Stimulated activated CD8-positive, alpha-beta memory T cell treated with anti-CD3 and anti-CD28 coated beads, Interleukin-7, amount 100 ng/mL, for 1 hour (primary cell): ENCODE measurements at places on chromosomes 7 and 10.

- no peak for DNase-seq
Measured at GRCh38 chr7:2081526-2082135, 151.1 kb downstream of the MAD1L1 start.

DNA sequence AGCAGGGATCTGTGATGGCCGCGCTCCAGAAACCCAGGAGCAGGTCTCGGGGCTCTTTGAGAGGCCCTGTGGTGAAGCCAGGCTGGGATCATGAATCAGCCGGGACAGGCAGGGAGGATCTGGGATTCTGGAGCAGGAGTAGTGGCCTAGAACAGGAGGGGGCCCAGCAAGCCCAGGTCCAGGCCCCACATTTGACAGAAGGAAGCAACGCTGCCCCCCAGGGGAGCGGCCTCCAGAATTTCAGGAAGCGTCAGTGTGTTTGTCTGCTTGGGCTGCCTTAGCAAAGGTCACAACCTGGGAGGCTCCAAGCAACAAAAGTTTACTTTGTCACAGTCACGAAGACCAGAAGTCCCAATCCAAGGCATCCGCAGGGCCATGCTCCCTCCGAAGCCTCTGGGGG is 36.8 kb downstream of the CLRN3 start:
- no peak for DNase-seq

DNA sequence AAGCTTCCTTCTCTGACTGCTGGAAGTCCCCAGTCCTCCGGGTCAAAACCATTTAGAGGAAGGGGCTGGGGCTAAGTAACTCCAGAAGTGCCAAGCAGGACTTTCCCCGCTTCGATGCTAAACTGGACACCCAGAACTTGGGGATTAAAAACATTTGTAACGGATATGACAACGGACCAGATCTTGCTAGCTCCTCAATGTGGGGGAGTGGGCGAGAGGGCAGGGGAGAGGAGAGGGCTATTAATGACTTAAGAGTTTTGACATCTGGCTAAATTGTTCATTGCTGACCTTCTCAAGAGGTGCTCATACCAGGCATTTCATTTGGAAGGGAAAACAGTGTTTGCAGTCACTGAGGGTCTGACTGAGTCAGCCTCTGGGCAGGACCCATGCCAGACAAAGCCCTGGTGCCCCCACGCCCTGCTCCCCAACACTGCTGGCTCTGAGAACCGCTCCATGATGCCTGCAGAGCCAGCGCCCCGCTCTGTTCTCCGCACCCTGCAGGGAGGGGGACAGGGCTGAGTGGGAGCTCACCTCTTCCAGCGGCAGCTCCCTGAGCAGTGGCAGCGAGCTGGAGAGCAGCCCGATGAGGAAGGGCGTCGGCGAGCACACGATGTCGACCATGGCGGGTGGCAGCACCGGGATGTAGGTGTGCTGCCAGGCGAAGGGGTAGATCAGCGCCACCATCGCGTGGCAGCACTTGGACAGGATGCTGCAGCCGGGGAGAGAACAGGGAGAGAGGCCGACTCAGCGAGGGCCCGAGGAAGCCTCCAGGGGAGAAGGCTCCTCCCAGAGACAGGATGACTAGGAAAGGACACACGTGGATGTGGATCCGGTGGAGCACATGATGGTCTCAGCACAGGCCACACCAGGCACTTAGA is 47.7 kb upstream of the MKRN1 start:
- no peak for DNase-seq

GRCh38 chr7:123738808-123739207 is 10.0 kb downstream of the WASL start:
- no peak for DNase-seq

GRCh38 chr10:84088626-84089025 is 50.7 kb upstream of the GHITM start:
- no peak for DNase-seq

DNA sequence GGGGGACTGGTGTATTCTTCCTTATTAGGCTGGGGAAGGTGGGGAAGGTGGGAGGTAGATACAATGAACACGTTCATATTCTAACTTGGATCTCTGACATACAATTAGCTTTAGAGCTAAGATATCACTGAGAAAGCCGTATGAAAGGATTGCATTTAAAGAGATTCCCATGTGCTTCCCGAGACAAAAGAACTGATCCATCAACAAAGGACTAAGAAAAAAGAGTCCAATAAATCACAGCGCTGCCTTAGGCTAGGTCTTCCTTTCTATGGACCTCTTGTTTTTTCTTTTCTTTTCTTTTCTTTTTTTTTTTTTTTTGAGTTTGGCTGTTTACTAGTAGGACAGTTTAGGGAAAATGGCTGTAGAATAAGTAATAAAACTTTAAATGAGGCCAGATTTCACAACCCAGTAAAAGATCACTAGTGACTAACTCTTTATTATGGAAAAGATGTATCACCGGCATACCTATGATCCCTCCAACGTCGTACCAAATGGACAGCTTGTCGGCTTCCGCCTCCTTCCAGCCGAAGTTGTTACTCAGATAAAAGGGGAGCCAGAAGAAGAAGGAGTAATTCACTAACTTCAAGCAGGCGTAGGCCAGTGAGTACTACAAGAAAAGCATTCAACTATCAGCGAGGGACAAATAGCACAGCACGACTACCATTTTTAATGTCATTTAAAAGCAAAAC is 50.0 kb downstream of the SLC37A3 start:
- DNase-seq = no peak

- DNase-seq = no peak
Measured at GRCh38 chr7:80630608-80631405, 7.6 kb upstream of the CD36 start.

GRCh38 chr7:17020250-17020649 is 138.5 kb upstream of the AGR3 start:
- no peak for DNase-seq

GRCh38 chr7:124989911-124990310 is 60.3 kb upstream of the POT1 start:
- DNase-seq = no peak

DNA sequence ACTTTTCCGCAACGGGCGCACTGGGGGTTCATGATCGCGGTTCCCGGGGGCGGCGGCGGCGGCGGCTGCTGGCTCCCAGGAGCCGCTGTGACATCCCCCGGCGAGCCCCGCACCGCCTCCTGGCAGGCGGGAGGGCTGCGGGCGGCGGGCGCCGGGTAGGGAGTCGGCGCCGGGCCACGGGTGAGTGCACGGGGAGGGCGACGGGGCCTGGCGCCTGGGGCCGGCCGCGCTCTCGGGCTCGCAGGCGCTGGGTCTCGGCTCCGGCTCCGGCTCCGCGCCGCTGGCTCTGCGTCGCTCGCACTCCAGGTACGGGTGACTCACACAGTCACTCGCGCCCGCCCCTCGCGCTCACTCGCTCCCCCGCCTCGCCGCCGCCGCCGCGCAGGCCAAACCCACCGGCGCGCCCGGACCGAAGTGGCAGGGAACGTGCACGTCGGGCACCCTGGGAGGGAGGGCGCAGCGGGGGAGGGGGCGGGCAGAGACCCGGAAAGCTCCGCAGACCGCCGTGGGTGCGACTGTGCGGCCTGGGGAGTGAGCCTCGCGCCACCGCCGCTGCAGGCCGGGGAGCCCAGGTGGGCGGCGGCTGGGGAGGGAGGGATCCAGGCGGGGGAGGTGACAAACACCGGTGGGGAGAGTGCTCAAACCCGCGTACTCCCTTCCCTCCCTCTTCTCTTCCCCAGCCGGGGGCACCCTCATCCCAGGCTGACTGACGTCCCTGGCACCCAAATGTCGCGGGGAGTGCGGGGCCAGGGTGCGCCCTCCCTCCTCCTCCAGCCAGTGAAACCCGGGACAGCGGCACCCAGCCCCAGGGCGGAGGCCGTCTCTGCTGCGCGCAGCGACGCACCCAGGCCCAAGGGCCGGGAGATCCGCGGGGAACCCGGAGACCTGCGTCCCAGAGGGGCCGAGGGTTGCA is 276.9 kb upstream of the NEBL start:
- DNase-seq = no peak

GRCh38 chr10:15352836-15353235 is 18.3 kb downstream of the FAM171A1 start:
- DNase-seq = no peak

GRCh38 chr10:17835688-17836087 is 26.5 kb downstream of the MRC1 start:
- no peak for DNase-seq

- DNase-seq = no peak
Measured at GRCh38 chr7:128351296-128352152, 7.8 kb upstream of the RBM28 start.

- DNase-seq = no peak
Measured at GRCh38 chr7:74240482-74240881, 13.7 kb downstream of the RFC2 start.

- no peak for DNase-seq
Measured at GRCh38 chr10:103044942-103045489, 126.9 kb downstream of the CNNM2 start.

- DNase-seq = no peak
Measured at GRCh38 chr10:99938563-99938962, 71.2 kb downstream of the DNMBP start.

GRCh38 chr7:132604121-132604520 is 27.9 kb upstream of the PLXNA4 start:
- DNase-seq = no peak

- DNase-seq = no peak
Measured at GRCh38 chr10:89522463-89522862, 12.9 kb downstream of the SLC16A12 start.

- no peak for DNase-seq
Measured at GRCh38 chr10:3484306-3485056, 300.5 kb downstream of the KLF6 start.

- no peak for DNase-seq
Measured at GRCh38 chr7:50832744-50833143, 50.0 kb upstream of the GRB10 start.

DNA sequence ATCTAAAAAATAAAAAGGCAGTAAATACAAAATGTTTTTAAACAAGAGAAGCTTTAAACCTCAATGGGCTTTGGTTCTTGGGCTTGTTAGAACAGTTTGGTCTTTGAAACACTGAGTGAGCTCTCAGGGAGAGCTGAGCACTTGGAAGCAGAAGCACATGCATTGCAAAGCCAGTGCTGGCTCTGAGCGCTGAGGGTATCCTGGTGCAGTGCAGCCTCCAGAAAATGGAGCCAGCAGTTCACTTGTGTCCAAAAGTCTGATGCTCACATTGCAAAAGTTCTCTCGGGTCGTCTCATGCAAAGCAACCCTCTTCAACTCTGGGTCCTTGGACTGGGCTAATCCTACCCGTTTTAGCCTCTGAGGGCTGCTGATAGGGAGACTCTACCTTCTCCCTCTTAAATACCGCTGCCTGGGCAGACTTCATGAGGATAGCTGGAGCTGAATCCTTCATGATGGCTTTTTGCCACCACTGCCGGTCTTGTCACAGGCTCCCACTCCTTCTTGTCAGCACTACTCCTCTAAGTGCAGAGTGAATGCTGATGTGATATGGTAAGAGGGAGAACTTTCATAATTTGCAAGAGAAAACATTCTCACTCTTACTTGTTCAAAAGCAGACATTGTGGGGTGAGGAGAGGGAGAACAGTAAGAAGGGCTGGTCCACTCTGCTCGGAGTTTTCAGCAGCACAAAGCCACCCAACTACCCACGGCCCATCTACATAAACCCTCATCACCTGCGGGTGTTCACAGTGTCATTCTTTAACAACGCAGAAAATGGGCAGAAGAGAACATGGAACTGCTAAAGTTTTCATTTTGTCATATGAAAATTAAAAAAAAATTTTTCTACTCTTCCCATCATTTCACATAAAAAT is 42.2 kb upstream of the BMPER start:
- DNase-seq = no peak

DNA sequence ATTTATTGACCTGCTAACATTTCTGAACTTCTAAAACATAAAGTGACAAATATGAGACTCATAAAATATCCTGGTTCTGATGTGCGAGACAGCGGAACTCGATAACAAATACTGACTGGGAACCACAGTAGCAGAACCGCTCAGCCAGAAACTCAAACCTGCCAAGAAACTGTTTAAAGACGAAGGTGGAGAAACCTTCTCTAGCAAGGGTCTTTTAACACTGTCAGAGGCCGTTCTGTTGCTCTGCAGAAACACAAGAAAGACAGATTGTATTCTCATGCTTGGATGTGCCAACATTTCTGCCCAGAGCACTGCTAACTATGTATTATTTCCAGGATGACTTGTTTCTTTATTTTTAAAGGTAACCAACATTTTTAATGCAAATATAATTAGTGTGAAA is 514.8 kb upstream of the ADARB2 start:
- no peak for DNase-seq

DNA sequence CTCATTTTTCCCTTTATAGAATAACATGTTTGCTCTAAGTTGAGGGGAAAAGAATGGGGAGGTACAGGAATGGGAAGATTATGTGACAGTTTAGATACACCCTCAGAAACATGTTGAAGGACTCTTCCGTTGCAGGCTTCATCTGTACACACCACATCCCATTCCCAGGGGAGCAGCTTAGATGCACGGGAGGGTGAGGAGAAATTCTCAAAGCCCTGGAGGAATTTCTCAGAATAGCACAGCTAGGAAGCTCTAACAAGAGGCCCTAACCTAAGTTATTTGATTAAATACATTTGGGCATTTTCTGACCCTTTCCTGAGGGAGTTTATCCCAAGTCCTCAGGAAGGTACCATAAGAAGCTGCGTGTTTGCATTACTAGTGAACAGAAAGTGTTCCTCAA is 660.2 kb upstream of the IGFBP3 start:
- DNase-seq = no peak

DNA sequence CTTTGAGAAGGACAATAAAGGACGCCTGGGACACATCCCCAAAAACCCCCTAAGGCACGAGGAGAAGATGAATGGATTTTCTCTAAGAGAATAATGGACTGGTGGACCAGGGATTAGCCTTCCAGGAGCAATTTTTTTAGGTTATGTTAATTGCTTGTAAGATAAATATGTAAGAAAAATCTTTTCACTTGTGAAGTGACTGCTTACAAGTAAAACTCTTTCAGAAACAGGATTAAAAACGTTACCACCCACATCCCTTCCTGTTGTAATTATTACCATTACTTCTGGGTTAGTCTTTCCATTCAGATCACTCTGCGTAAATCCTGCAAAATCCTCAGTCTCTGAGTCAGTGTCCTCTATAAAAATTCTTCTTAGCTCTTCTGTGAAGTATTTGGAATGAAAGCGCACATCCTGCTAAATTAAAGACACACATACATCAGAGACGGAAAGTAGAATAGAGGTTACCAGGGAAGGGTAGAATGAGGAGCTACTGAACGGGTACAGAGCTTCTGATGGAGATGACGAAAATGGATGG is 34.3 kb downstream of the CDCA7L start:
- no peak for DNase-seq

GRCh38 chr7:132242192-132242812 is 334.0 kb downstream of the PLXNA4 start:
- no peak for DNase-seq

- no peak for DNase-seq
Measured at GRCh38 chr7:50851451-50851850, 68.8 kb upstream of the GRB10 start.

DNA sequence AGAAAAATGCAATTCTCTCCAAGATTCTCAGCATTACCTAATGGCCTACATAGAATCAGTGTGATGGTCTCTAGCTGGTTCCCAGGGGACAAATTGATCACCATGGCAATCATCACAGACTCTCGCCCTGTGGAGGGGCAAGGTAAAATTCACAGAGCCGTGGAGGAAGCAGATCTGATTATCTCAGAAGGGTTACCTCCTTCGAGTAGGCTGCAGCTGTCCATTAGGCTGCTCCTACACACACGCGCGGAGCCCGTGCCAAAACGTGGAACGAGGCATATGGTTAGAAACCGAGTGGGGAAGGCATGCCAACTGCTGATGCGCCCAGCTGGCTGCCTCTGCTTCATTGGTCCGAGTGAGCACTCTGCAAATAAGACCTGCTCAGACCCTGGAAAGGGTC is 52.8 kb upstream of the PTER start:
- no peak for DNase-seq

GRCh38 chr10:850093-850492 is 81.4 kb downstream of the LARP4B start:
- no peak for DNase-seq
